SIG-M5 (cell line): ENCODE measurements at places on chromosomes 16 and 17.

DNA sequence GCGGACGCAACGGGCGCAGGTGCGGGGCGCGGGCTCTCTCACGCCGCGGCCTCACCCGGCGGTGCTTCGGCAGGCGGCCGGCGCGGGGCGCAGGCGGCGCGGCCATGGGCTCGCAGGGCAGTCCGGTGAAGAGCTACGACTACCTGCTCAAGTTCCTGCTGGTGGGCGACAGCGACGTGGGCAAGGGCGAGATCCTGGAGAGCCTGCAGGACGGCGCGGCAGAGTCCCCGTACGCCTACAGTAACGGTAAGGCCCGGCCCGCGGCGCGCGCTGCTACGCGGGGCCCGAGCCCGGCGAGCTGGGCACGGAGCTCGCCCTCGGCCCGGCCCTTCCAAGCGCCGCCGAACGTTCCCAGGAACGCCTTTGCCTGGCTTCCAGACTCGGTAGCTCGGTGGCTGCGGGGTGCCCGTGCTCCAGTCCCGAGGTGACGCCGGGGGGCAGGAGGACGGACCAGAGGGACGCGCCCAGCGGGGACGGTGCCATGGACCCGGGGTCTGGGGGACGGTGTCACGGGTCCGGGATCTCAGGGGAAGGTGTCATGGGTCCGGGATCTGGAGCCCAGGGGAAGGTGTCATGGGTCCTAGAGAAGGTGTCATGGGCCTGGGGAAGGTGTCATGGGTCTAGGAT lies 435 bp downstream of the RAB40C start:
- no peak for DNase-seq

- DNase-seq, result no peak
Measured at GRCh38 chr17:3866276-3866675, 20.2 kb upstream of the NCBP3 start.

DNA sequence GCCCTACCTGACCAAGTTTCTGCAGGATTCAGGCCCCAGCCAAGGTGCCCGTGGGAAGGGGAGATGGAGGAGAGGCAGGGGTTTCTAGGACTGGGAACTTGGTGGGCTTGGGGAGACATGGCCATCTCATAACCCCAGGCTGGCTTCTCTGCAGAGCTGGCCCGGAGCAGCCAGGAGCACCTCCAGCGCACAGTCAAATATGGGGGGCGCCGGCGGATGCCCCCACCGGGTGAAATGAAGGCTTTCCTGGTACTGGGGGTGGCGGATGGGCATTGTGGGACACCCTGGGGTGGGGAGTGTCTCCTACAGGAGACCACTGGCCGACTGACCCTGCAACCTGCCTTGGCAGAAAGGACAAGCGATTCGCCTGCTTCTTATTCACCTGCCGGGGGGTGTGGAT lies 9.2 kb upstream of the SMIM5 start:
- no peak for DNase-seq

- no peak for DNase-seq
Measured at GRCh38 chr16:75732871-75733270, 6.6 kb upstream of the CPHXL start.

- no peak for DNase-seq
Measured at GRCh38 chr17:32912218-32912897, 15.6 kb upstream of the TMEM98 start.

GRCh38 chr16:27226476-27226875 lies 23.1 kb downstream of the KDM8 start:
- no peak for DNase-seq

DNA sequence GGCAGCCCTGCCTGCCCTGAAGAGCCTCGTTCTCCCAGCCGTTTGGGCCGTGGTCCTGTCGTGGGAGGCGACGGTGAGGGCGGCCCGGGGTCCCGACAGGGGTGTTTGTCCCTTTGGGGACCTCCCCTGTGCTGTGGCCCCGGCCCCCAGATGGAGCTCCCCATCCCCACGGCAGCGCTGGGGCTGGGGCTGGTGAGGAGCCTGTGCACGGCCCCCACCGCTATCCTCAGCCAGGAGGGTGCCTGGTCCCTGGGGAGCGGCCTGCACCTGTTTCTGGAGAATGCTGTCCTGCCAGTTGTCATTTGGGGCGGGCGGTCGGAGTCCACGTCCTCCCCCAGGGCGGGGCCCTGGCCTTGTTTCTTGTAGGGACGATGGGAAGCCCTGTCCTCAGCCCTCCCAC lies 6.6 kb downstream of the CAPN15 start:
- no peak for DNase-seq

DNA sequence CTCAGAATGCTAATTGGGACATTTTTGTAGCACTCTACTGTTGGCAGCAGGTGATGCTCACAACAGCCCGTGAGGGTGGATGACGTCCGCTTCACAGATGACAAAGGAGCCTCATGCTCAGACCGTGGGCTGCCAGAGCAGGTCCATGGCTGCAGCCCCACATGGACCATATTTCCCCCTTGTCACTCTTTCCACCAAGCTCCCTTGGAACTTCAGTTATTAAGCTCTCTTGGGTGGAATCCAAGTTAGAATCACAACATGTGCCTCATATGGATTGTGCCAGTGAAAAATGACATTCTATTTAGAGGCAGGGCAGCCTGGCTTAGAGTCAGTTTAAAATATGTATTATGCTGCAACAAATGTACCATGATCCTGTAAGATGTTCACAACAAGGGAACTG lies 33.2 kb upstream of the STH start:
- no peak for DNase-seq
